ENCODE measurements at places on chromosomes 1 and 21.

DNA sequence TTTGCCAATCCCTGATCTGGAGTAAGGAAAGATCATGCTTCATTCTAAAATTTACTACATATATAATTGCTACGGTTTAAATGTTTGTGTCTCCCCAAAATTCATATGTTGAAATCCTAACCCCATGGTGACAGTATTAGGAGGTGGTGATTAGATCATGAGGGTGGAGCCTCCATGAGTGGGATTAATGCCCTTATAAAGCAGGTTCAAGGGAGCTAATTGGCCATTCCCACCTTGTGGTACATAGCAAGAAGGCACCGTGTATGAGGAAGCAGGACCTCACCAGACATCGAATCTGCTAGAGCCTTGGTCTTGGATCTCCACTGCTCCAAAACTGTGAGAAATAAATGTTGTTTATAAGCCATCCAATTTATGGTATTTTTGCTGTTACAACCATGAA is 55.5 kb downstream of the GADD45A start:
- no peak for DNase-seq

- no peak for DNase-seq
Observed at GRCh38 chr1:117685936-117686806, 80.3 kb downstream of the TENT5C start.

GRCh38 chr1:187326557-187326956 is 497.8 kb downstream of the PLA2G4A start:
- no peak for DNase-seq

DNA sequence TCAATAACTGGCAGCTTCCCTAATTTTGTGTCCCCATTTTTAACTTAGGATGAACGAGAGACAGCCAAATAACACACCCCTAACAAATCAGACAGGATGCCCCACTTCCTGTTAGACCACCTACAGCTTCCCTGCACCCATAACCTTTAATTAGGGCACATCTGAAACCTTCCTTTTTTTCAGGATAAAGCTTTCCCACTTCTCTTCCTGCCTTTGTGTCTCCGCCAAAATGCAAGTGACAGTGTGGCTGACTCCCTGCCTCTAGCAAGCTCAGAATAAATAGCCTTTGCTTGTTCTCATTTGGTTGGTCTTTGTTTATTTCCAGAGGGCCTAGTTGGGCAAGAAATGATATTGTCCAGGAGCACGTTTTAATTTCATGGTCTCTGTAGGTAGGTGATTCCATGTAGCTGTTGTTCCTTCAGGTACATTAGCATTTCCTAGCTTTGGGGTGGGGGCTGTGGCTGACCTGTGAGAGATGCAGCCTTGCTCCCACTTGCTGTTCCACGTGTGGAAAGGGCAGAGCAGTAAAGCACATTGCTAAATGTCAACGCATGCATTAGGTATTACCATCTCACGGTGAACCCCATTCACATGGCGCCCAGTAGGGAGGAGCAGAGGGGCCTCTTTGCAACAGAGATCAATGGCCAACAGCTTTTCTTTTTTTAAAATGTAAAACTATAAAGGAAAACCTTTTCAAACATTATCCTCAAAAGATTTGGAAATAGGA is 154.9 kb downstream of the ST6GALNAC3 start:
- no peak for DNase-seq

DNA sequence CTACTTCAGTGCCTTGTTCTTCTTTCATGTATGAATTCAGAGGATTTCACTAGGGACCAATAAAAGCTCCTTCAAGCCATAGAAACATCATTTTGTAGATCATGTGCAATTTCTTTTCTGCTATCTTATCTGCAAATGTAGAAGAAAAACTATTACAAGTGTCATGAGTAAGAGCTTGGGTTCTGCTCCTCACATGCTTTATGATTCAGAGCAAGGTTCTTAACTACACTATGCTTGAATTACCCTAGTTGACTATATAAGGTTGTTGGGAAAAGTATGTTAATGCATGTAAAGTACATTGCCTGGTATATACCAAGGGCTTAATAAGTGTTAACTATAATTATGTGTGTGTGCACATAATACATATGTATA is 91.4 kb upstream of the S1PR1 start:
- DNase-seq: no peak

DNA sequence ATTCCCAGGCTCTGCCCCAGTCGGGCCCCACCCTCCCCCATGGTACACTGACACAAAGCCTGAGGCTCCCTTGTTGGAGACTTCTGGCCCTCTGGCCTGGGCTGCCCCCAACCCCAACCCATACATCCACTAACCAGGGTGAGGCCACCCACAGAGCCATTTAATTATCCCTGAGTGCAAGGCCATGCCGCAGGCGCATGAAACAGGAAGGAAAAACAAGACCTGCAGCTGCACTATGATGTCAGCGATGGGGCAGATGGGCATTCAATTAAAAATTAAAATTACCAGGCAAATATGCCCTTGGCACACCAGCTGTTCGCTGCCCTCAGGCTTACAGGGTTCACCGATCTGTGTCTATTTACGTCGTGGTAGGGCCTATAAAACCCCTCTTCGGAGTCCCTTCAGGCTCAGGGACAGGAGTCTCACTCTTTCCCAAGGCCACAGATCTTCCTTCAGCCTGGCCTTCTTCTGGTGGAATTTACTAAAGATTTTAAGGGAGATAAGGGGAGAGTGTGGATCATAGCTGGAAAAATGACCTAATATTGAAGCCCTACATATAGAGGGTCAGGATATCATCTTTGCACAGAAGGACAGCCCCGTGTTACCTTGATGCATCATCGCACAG is 29.6 kb upstream of the RGS16 start:
- no peak for DNase-seq

GRCh38 chr1:2019172-2019543 is at the start of gene GABRD:
Gene GABRD, plus strand, starts transcription at chr1:2019345. Its CDS starts 79 bp downstream, at chr1:2019424.
- no peak for DNase-seq

- peak; percentile 25 for DNase-seq
Observed at GRCh38 chr21:29299046-29299915, 559 bp downstream of the BACH1 start.

- no peak for DNase-seq
Observed at GRCh38 chr1:225253784-225254183, 174.1 kb downstream of the LBR start.

GRCh38 chr1:23692308-23692871 is 784 bp downstream of the RPL11 start:
- DNase-seq: no peak

GRCh38 chr1:19776287-19776686 is 23.4 kb downstream of the TMCO4 start:
- no peak for DNase-seq

DNA sequence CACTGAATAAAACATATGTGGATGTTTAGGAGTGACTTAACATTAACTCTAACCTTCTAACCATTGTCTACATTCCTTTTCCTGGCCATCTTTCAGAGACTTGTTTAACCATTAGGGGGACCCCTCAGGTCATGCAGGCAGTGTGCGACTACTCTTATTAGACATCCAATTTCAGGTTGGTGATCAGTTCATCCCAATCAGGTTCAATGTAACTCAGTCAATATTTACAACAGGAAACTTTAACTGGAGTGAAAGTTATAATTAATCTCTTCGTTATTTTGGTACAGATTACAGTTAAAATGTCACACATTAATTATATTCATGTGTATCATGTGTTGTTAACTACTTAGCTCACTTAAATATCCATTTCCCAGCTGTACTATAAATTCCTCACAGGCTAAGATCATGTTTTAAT is 68.8 kb upstream of the RGS1 start:
- DNase-seq: no peak

DNA sequence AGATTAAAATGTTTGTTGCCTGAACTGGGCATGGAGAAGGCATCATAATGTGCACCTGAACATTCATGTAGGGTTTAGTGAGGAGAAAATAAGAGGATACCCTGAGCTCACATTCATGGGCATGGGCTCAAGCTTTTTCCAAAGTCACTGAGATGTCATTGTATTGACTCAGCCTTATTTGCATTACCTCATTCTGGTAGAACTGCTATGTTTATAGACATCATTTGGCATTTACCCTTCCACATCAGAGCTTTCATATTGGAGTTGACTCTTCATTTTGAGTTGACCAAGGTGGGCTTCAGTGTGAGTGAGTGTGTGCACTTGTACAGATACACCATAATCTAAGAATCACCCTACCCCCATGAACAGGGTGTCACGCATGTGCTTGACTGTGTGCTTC is 143.2 kb downstream of the PBX1 start:
- DNase-seq: no peak

DNA sequence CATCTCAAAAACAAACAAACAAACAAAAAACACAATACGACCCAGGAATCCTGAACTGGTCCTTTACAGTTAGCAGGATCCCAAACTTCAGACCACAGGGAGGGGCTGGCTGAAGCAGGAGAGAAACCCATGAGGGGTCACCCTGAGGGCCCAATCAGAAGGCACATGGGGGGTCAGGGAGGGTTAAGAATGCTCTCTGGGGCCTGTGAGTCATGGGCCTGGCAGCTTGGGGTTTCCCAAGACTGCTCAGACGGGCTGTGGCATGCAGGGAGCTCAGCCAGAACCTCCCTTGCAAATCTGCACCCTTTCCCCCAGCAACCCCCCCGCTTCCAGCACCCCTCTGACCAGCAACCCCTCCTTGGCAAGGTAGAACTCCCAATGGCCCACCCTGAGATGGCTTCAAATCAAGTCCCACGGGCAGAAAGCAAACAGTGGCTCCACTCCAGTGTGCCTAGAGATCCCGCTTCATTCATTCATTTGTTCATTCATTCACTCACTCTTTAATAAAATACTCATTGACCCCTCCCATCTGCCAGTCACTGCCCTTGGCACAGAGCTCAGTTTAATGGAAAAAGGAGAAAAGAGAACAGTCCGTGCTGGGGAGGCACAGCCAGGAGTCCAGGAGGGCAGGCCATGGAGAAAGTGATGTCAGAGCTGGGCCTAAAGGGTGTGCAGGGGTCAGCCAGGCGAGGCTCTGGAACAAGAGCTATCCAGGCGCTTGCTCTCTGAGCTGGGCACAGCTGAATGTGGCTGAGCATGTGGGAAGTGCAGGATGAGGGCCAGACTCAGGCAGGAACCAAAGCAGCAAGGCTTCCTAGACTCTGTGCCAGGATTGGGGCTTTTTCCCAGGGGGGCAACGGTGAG is 8.2 kb downstream of the UQCRHL start:
- no peak for DNase-seq

GRCh38 chr1:235939480-235939775 is 72.7 kb upstream of the LYST start:
- no peak for DNase-seq

GRCh38 chr1:167258858-167259257 is 38.2 kb downstream of the POU2F1 start:
- no peak for DNase-seq

DNA sequence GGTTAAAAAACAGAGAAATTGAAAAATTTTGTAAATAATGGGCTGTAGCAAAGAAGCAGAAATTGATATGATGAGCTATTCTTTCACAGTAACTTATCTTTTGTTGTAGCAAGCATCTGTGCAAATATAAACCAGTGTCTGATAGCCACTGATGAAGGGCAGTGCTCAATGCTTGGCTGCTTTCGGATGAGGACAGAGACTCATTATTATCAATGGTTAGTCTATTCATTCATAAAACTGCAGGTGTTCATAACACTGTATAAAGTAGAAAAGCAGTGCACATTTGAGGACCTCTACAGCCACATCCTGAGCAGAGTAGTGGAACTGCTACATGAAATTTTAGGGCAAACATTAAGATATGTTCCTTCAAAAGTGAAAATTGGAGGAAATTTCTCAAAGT is 107.2 kb downstream of the FAF1 start:
- DNase-seq: no peak

DNA sequence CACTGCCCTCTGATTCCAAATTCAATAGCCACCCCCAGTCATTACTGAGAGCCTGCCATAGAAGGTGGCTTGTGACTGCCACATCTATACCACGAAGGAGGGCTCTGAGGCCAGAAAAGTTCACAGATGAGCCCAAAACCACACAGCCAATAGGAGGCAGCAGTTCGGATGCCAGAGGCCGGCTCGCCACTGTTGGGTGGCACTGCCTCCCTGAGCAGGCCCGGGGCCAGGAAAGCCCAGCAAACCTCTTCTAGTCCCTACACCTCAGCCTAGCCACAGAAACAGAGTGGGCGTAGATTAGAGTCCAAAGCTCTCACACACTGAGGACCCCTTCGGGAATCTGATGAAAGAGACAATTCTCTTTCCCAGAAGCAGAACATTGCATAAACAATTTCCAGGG is 5.9 kb upstream of the CAMK2N1 start:
- no peak for DNase-seq

DNA sequence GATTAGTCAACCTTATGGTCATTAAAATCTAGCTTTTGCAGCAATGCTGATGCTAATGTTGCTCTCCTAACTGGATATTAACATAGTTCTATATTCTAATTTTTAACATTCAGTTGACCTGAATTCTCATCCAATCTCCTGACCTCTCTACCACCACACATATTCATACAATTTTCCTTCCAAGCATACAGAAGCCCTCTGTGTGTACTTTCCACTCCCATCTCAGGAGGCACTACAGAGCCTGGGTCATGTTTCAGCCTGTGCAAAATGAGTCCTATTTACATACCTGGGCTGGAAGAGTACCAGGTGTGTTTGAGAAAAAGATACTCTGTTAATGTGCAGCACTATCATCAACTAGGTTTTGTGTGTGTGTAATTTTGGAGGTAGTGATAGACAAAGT is 486.3 kb downstream of the NEGR1 start:
- no peak for DNase-seq

GRCh38 chr1:63124666-63125191 is 197.6 kb upstream of the FOXD3 start:
- no peak for DNase-seq

DNA sequence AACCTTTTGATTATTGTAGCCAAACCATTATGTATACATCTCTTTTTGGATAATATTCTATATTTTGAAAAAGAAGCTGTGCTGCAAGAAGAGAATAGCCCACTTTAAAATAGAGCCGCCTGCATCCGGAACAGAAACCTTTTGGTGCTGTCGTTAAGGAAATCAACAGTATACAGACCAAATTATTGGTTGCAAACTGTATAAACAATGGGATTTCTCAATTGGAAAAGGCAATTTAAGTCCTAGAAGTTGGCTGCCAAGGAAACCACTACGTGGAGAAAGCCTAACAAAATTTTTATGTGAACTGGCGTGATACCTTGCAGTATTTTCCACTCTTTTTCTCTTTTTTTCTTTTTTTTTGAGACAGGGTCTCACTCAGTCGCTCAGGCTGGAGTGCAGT is 25.8 kb downstream of the DESI2 start:
- no peak for DNase-seq

- no peak for DNase-seq
Observed at GRCh38 chr21:33493756-33494155, 2.2 kb upstream of the DNAJC28 start.

- DNase-seq: no peak
Observed at GRCh38 chr1:241424480-241424971, 67.5 kb upstream of the RGS7 start.

- no peak for DNase-seq
Observed at GRCh38 chr1:28642056-28642846, 616 bp downstream of the TAF12 start.

DNA sequence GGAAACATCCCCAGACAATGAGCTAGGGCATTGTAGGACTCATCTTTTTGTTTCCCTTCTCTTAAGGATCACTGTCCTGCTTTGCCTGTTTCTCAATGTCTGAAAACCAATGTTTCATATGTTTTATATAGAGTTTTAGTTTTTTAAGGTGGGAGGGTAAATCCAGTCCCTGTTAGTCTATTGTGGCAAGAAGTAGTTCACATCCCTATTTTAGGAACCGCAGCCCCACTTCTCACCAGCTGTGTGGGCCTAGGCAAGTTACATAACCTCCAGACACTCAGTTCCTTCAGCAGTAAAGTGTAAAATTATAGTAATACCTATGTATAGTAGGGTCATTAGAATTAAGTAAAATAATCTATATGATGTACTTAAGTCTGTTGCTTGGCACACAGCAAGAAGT is 105.8 kb upstream of the WLS start:
- no peak for DNase-seq
